Astrocyte (in vitro differentiated cells and primary cell): ENCODE measurements at places on chromosomes 1 and 21.

DNA sequence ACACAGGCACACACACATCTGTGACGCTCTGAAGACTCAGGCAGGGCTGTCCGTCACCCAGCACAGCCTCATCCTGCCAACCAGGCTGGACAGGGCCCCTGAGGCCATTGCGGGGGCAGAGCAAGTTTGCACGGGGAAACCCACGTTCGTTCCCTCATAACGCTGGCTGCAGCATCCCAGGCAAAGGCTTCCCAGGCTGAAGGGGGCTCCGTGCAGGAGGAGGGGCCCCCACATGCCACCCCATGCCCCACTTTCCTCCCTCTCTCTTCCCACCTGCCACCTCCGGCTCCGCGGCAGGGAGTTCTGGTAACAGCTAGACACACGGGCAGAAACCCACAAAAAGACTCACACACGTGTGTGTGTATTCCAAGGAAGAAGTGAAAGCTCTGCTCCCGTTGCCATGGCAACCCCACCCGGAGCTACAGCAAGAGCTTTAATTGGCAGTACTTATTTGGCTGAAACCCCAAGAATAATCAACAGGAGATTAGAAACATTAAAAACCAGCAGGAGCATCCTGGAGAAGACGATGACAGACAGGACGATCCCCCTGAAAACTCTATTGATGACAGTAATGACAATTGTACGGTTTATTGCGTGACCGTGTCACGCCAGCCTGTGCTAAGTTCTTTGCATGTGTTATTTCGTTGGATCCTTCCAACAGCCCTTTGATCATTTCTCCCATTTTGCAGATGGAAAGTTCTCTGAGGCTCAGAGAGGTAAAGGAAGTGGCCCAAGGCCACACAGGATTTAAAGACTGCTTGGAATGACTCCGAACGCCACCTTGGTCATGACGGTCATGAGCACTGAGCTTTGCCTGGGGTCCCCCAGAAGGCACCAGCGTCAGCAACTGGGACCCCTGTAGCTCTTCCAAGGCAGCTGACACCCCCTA is 247.1 kb downstream of the NPHP4 start:
- H3K4me1 ChIP-seq: no peaks in the 10 kb centered on the region
- no peak overlapping the region for H3K4me3 ChIP-seq
- H3K27me3 ChIP-seq: no peaks in the 10 kb centered on the region

GRCh38 chr1:206898089-206898914 is 1.1 kb downstream of the IL24 start:
- DNase-seq: peak; percentile 66
- no peaks in the 10 kb centered on the region for H3K27me3 ChIP-seq
- no peak overlapping the region for H3K4me3 ChIP-seq
- H3K27ac ChIP-seq: peak overlapping the region; percentile 7
- H3K4me1 ChIP-seq: peaks cover 13% of the 10 kb centered on the region

- DNase-seq: peak; percentile 52
- H3K27me3 ChIP-seq: no peaks in the 10 kb centered on the region
- no peak overlapping the region for H3K27ac ChIP-seq
- H3K36me3 ChIP-seq: no peaks in the 10 kb centered on the region
- H3K4me3 ChIP-seq: no peak overlapping the region
- peaks cover 5% of the 10 kb centered on the region for H3K4me1 ChIP-seq
Observed at GRCh38 chr1:24786191-24786590, 40.9 kb downstream of the CLIC4 start.

- no peak overlapping the region for H3K4me3 ChIP-seq
- H3K4me1 ChIP-seq: no peaks in the 10 kb centered on the region
- no peaks in the 10 kb centered on the region for H3K27me3 ChIP-seq
- DNase-seq: no peak
- no peak overlapping the region for H3K27ac ChIP-seq
Observed at GRCh38 chr1:164228928-164229327, 330.1 kb upstream of the PBX1 start.

GRCh38 chr1:226972931-226973330 is 32.8 kb downstream of the COQ8A start:
- H3K36me3 ChIP-seq: no peaks in the 10 kb centered on the region
- no peak overlapping the region for H3K4me3 ChIP-seq
- H3K27me3 ChIP-seq: no peaks in the 10 kb centered on the region

GRCh38 chr1:178192686-178193085 is 98.8 kb downstream of the RASAL2 start:
- H3K36me3 ChIP-seq: no peaks in the 10 kb centered on the region
- no peak overlapping the region for H3K4me3 ChIP-seq

- peak; percentile 98 for DNase-seq
- H3K27me3 ChIP-seq: no peaks in the 10 kb centered on the region
- H3K36me3 ChIP-seq: peaks cover 5% of the 10 kb centered on the region
Observed at GRCh38 chr1:232988572-232989040, 38.2 kb downstream of the NTPCR start.

DNA sequence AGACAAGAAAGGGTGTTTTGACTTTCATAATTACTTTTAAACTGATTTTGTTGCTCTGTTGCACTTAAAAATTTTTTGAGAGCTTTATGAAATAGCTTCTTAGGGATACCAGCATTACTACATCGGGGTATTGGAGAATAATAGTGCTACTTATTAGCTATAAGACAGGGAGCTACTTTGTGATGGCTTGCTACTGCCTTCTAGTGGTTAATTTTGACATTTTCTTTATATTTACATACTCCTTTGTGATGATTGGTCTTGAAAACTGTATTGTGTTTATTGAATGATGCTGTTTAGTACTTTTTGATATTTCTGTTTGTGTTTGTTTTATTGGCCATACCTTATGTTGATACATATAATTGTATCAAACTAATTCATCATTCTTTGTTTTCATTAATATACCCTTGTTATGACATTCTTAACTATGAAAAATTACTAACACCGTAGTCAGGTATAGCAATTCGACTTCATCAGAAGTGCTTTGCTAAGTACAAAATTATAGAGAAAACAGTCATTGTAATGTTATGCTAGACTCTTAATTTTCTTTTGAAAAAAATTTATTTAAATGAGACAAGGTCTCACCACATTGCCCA is 85.5 kb downstream of the CLIC4 start:
- H3K27me3 ChIP-seq: no peaks in the 10 kb centered on the region
- no peak overlapping the region for H3K4me3 ChIP-seq
- peaks cover 8% of the 10 kb centered on the region for H3K4me1 ChIP-seq
- peaks cover 10% of the 10 kb centered on the region for H3K36me3 ChIP-seq
- peak; percentile 42 for DNase-seq

GRCh38 chr1:62045574-62045973 is 149.1 kb upstream of the L1TD1 start:
- peak; percentile 49 for DNase-seq
- no peaks in the 10 kb centered on the region for H3K27me3 ChIP-seq
- no peaks in the 10 kb centered on the region for H3K4me1 ChIP-seq
- H3K27ac ChIP-seq: no peak overlapping the region

- H3K4me1 ChIP-seq: peaks cover 26% of the 10 kb centered on the region
- no peak overlapping the region for H3K4me3 ChIP-seq
Observed at GRCh38 chr1:172402878-172403569, 17.5 kb upstream of the C1orf105 start.

- no peaks in the 10 kb centered on the region for H3K27me3 ChIP-seq
- H3K27ac ChIP-seq: no peak overlapping the region
- H3K36me3 ChIP-seq: no peaks in the 10 kb centered on the region
- H3K4me3 ChIP-seq: no peak overlapping the region
- peak; percentile 23 for DNase-seq
Observed at GRCh38 chr1:180343921-180344769, 114.1 kb downstream of the LHX4 start.

- H3K4me3 ChIP-seq: peak overlapping the region; percentile 60
- no peaks in the 10 kb centered on the region for H3K36me3 ChIP-seq
- no peak overlapping the region for H3K27ac ChIP-seq
- H3K27me3 ChIP-seq: no peaks in the 10 kb centered on the region
- peak; percentile 40 for DNase-seq
Observed at GRCh38 chr1:207959141-207959825, 48.4 kb upstream of the CD34 start.

DNA sequence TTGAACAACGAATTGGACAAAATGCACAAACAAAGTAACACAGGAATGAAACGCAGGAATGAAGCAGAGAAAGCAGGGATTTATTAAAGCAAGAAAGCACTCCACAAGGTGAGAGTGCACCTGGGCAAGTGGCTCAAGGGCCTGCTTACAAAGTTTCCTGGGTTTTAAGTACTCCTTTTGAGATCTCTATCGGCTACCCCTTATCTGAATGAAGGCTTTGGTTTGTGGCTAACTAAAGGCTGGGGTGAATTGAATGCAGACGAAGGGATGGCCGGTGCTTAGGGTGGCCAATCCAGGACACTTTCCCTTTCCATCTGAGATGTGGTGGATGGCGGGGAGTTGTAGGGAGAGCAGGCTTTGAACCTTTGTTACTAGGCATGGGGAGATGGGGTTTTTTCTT is 151.4 kb upstream of the KIAA0040 start:
- no peak overlapping the region for H3K27ac ChIP-seq
- no peaks in the 10 kb centered on the region for H3K27me3 ChIP-seq
- no peak for DNase-seq
- no peaks in the 10 kb centered on the region for H3K36me3 ChIP-seq

DNA sequence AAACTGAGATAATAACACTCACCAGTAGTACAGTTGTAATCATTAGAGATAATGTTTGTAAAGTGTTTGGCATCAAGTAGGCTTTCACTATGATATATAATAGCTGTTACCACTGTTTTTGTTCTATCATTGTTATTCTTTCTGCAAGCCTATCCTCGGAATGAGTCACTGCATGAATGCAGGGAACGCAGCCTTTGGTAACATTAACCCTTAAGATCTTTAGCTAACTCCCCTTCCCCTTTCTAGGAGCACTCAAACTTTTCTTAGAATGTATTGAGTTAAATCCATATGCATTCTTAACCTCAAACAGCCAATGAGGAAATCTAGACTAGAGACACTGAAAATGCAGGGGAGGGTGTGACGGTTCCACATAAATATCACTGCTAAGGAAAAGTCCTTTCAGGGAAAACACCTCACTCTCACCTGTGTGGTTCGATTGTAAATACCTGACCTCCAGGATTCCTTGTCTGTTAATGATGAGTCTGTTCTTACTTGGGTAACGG is 467.3 kb downstream of the SETD4 start:
- H3K4me3 ChIP-seq: no peak overlapping the region
- H3K27ac ChIP-seq: no peak overlapping the region
- peaks cover 15% of the 10 kb centered on the region for H3K4me1 ChIP-seq
- no peaks in the 10 kb centered on the region for H3K27me3 ChIP-seq
- peak; percentile 78 for DNase-seq

DNA sequence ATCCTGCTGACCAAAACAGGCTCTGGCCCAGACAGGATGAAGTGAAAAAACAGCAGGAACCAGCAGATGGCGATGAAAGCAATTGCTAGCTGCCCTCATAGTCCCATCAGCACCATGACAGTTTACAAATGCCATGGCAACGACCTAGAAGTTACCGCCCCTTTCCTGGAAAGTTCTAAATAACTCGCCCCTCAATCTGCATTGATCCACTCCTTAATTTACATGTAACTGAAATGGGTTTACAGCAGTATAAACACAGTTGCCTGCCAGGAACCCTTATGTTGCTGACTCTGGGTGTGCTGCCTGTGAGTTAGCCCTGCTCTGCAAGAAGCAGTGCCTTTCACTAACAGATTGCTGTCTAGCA is 65.5 kb upstream of the CR1L start:
- H3K27me3 ChIP-seq: peaks cover 4% of the 10 kb centered on the region
- DNase-seq: peak; percentile 30
- no peak overlapping the region for H3K4me3 ChIP-seq

- no peaks in the 10 kb centered on the region for H3K27me3 ChIP-seq
- H3K36me3 ChIP-seq: no peaks in the 10 kb centered on the region
- DNase-seq: no peak
- H3K4me1 ChIP-seq: peaks cover 8% of the 10 kb centered on the region
Observed at GRCh38 chr1:64111787-64112186, 91.6 kb upstream of the UBE2U start.

- H3K27me3 ChIP-seq: no peaks in the 10 kb centered on the region
- DNase-seq: peak; percentile 81
- peaks cover 22% of the 10 kb centered on the region for H3K4me1 ChIP-seq
- no peaks in the 10 kb centered on the region for H3K36me3 ChIP-seq
- peak within 1 kb of the TSS; percentile 98 for H3K27ac ChIP-seq
Observed at GRCh38 chr21:29298348-29299045, at the start of gene BACH1. TSS of gene BACH1 (plus strand) at chr21:29298922. CDS start at chr21:29321281, 22,359 bp downstream.

- no peak for DNase-seq
- peaks cover 2% of the 10 kb centered on the region for H3K27me3 ChIP-seq
- no peak overlapping the region for H3K27ac ChIP-seq
- no peak overlapping the region for H3K4me3 ChIP-seq
- H3K4me1 ChIP-seq: no peaks in the 10 kb centered on the region
- H3K36me3 ChIP-seq: no peaks in the 10 kb centered on the region
Observed at GRCh38 chr21:35843911-35844667, 216.2 kb downstream of the SETD4 start.

DNA sequence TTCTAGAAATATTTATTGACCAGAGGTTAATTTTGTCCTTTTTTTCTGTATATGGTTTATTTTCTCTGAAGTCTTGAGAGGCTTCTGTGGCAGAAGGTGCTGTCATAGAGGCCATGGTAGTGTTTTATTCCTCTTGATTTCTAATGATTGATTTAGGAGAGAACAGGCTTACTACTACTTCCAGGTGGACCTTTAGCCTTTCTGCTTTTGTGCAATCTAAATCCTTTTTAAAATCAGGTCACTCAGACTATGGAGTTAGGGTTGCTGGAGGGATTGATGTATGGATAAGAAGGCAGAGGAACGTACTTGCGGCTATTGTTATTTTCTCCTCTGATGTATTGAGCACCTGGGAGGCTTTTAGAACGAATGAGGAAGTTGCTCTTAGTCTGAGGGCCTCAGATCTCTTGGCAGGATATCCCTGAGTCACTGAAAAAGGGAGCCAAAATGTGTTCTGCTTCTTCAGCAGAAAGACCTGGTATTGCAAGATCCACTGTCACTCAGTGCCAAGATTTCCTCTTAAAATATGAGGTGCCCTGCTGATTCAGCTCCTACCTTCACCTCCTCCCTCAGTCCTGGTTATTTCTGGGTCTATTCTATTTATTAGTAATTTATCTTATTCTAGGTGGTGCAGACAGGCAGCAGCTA is 277.4 kb downstream of the ZNF648 start:
- H3K4me3 ChIP-seq: no peak overlapping the region
- no peak overlapping the region for H3K27ac ChIP-seq
- DNase-seq: no peak
- peaks cover under 1% of the 10 kb centered on the region for H3K4me1 ChIP-seq
- H3K27me3 ChIP-seq: no peaks in the 10 kb centered on the region

GRCh38 chr1:191343816-191344215 is 814.4 kb upstream of the RGS18 start:
- H3K4me3 ChIP-seq: no peak overlapping the region
- no peaks in the 10 kb centered on the region for H3K27me3 ChIP-seq
- peak; percentile 59 for DNase-seq
- no peak overlapping the region for H3K27ac ChIP-seq

GRCh38 chr1:150487763-150488115 is 520 bp downstream of the TARS2 start:
- peak overlapping the region; percentile 69 for H3K4me3 ChIP-seq
- H3K36me3 ChIP-seq: peaks cover 21% of the 10 kb centered on the region
- no peaks in the 10 kb centered on the region for H3K27me3 ChIP-seq
- H3K27ac ChIP-seq: peak overlapping the region; percentile 39
- H3K4me1 ChIP-seq: peaks cover 7% of the 10 kb centered on the region

GRCh38 chr21:37623689-37624088 is 257.1 kb downstream of the DYRK1A start:
- no peak for DNase-seq
- no peaks in the 10 kb centered on the region for H3K4me1 ChIP-seq
- peaks cover 3% of the 10 kb centered on the region for H3K27me3 ChIP-seq
- no peak overlapping the region for H3K4me3 ChIP-seq
